CD8-positive, alpha-beta memory T cell (primary cell): ENCODE measurements at places on chromosomes 7 and 10.

DNA sequence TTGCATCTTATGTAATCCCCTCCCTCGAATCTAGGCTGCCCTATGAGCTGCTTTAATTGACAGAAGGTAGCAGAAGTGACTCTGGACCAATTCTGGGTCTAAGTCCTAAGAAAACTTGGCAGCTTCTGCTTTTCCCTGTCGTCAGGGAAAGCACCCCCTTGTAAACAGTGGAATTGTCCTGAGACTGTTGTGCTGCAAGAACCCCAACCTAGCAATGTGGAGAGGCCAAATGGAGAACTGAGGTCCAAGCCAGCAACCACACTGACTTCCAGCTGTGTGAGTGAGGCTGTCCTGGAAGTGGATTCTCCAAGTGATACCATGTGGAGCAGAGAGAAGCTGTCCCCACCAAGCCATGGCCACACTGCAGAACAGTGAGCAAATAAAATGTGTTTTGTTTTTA, 75.5 kb downstream of the ARHGAP22 start:
- DNase-seq: no peak
- H3K4me1 ChIP-seq: no peaks in the 10 kb centered on the region
- H3K4me3 ChIP-seq: no peak overlapping the region
- no peaks in the 10 kb centered on the region for H3K27me3 ChIP-seq
- H3K27ac ChIP-seq: no peak overlapping the region
- H3K36me3 ChIP-seq: no peaks in the 10 kb centered on the region

- no peaks in the 10 kb centered on the region for H3K4me1 ChIP-seq
- H3K4me3 ChIP-seq: no peak overlapping the region
- no peaks in the 10 kb centered on the region for H3K27me3 ChIP-seq
- H3K36me3 ChIP-seq: no peaks in the 10 kb centered on the region
- no peak for DNase-seq
These were observed 711.2 kb downstream of the GRID1 start for GRCh38 chr10:85655411-85655810.

DNA sequence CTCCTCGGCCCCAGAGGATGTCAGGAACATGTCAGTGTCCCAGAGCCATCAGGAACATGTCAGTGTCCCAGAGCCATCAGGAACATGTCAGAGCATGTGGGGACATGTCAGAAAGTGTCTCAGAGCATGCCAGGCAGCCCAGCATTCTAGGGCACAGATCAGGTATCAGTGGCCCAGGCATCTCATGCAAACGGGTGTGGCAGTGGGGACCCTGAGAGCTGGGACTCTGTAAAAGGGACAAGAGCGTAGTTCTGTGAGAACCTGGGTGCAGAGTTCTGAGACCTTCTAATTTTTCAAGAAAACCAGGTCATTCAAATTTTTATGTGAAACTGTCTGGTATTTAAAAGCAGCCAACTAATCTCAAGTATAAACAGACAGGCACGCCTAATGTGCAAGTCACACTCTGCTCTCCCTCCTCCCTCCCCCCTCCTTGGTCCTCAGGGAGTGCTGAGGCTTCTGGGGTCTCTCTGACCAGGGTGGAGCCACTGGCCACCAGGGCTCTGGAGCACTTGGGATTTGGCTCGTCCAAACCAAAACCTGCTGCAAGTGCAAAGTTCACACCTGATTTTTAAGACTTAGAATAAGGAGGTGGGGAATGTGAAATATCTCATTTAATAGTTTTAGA, 64.6 kb downstream of the ALOX5 start:
- no peaks in the 10 kb centered on the region for H3K27me3 ChIP-seq
- peaks cover 16% of the 10 kb centered on the region for H3K4me1 ChIP-seq
- no peak for DNase-seq
- no peak overlapping the region for H3K4me3 ChIP-seq
- H3K36me3 ChIP-seq: no peaks in the 10 kb centered on the region

DNA sequence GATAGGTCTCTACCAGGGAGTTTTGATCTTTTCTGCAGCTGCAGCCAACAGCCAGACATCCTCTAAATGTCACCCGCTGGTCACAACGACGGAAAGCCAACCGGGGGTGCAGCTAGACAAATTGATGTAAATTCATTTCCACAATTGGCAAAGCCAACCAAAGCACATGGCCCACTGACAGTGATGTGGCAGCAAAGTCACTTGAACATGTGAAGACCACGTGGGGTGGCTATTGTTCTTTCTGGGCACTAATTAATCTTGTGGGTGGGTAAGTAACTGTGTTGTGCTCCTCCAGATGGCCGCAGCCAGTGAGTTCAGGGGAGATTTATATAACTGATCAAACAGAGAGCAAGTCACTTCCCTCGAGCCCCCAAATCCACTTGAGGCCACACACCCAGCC, 354.1 kb downstream of the ANKRD30A start:
- no peaks in the 10 kb centered on the region for H3K27me3 ChIP-seq
- H3K27ac ChIP-seq: no peak overlapping the region
- no peak overlapping the region for H3K4me3 ChIP-seq

DNA sequence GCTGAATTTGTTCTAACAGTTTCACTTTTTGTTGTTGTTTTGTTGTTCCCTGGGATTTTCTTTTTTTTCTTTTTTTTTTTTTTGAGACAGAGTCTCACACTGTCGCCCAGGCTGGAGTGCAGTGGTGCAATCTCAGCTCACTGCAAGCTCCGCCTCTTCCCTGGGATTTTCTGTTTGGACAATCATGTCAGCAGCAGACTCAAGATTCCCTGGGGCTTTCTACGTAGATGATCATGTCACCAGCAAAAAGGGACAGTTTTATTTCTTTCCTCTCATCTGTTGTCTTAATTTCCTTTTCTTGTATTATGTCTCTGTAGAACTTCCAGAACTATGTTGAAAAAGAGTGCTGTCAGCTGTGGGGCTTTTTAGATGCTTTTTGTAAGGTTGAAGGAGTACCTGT, 241.4 kb downstream of the TNS3 start:
- no peak for DNase-seq
- H3K36me3 ChIP-seq: no peaks in the 10 kb centered on the region
- no peak overlapping the region for H3K4me3 ChIP-seq
- H3K4me1 ChIP-seq: no peaks in the 10 kb centered on the region

- no peaks in the 10 kb centered on the region for H3K27me3 ChIP-seq
- no peak for DNase-seq
- no peaks in the 10 kb centered on the region for H3K4me1 ChIP-seq
- no peak overlapping the region for H3K4me3 ChIP-seq
- no peak overlapping the region for H3K27ac ChIP-seq
- no peaks in the 10 kb centered on the region for H3K36me3 ChIP-seq
These were observed 80.7 kb downstream of the C7orf25 start for GRCh38 chr7:42831006-42831717.

DNA sequence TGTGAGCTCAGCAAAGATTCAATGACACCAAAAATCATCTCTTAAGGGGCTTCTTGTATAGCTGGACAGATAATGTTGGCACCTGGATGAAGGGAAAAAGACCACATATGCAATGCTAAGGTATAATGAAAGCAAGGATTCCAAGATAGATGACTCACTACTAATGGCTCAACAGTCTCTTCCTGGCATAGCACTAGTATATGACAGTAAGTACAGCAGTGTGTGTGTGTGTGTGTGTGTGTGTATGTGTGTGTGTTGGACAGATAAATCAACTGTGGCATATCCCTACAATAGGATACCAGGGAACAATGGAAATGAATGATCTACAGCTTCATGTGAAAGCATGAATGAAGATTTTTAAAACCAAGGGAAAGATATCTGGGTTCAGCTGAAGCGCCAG, 257.1 kb downstream of the SFMBT2 start:
- H3K36me3 ChIP-seq: no peaks in the 10 kb centered on the region
- no peak overlapping the region for H3K4me3 ChIP-seq
- no peaks in the 10 kb centered on the region for H3K27me3 ChIP-seq
- no peak for DNase-seq
- no peaks in the 10 kb centered on the region for H3K4me1 ChIP-seq
- H3K27ac ChIP-seq: no peak overlapping the region

DNA sequence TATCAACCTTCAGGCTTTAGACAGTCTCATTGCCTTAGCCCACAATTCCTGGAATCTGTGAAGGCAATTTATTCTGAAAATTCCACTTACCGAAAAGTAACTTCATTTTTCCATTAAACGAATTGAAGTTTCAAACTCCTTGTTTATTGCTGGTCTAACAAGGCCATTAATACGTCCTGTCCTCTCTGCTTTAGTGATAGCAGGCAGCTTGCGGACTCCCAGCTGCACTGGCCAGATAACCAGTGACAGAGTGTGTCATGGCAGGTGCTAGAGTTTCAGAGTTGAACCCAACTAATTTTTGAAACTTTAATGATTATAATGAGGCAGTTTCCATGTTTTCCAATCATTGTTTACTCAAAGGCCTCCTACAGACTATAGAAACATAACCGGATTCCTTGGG, 31.1 kb downstream of the LOXL4 start:
- H3K4me1 ChIP-seq: no peaks in the 10 kb centered on the region
- DNase-seq: no peak
- H3K4me3 ChIP-seq: no peak overlapping the region
- H3K27me3 ChIP-seq: no peaks in the 10 kb centered on the region

GRCh38 chr10:70744617-70745143, 40.5 kb downstream of the TBATA start:
- DNase-seq: no peak

- no peaks in the 10 kb centered on the region for H3K4me1 ChIP-seq
- no peak for DNase-seq
- H3K36me3 ChIP-seq: peaks cover under 1% of the 10 kb centered on the region
- H3K27me3 ChIP-seq: no peaks in the 10 kb centered on the region
These were observed 13.1 kb downstream of the LRRC4 start for GRCh38 chr7:128017862-128018845.

DNA sequence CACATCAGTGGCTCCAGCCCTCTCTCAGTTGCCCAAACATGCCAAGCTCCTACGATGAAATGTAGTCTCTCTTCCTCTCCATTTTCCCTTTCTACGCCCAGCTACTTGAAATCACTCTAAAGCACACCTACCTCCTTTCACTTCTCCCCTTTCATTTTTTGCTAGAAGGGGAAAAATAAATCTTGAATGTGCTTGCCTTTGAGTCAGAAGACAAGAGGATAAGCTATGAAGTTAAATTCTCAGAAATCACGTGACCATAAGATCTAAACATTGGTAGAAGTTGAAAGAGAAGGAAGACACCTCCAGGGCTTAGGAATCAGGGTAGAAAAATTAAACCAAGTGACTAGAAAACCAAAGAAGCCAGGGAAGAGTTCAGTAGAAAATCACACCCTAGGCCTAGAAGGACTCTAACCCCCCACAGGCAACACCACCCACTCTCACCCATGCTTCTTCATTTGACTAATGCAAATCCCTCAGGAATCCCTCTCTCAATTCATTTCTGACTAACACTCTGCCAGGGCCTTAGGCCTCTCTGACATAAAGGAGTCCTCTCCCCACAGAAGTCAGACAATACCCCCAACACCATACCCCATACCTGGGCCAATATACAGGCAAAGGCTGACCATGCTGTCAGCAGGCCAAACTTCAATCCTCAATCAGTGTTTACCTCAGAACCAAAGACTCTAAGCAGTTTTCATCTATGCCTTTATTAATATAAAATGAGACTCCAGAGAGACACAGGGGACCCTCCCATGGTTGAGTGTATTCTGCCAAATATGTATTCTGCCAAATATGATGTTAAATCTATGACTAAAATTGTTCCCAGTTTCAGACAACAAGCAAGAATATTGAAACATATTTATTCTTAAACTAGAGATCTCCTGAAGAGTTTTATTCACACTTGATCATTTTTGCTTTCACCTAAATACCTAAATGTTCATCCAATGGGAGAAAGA, 84.8 kb downstream of the ELMO1 start:
- peaks cover 58% of the 10 kb centered on the region for H3K4me1 ChIP-seq
- no peaks in the 10 kb centered on the region for H3K36me3 ChIP-seq
- no peak overlapping the region for H3K27ac ChIP-seq

GRCh38 chr10:19580691-19581090, 235.5 kb upstream of the PLXDC2 start:
- no peak overlapping the region for H3K27ac ChIP-seq
- no peak for DNase-seq
- no peaks in the 10 kb centered on the region for H3K27me3 ChIP-seq
- H3K4me1 ChIP-seq: no peaks in the 10 kb centered on the region
- H3K4me3 ChIP-seq: no peak overlapping the region

DNA sequence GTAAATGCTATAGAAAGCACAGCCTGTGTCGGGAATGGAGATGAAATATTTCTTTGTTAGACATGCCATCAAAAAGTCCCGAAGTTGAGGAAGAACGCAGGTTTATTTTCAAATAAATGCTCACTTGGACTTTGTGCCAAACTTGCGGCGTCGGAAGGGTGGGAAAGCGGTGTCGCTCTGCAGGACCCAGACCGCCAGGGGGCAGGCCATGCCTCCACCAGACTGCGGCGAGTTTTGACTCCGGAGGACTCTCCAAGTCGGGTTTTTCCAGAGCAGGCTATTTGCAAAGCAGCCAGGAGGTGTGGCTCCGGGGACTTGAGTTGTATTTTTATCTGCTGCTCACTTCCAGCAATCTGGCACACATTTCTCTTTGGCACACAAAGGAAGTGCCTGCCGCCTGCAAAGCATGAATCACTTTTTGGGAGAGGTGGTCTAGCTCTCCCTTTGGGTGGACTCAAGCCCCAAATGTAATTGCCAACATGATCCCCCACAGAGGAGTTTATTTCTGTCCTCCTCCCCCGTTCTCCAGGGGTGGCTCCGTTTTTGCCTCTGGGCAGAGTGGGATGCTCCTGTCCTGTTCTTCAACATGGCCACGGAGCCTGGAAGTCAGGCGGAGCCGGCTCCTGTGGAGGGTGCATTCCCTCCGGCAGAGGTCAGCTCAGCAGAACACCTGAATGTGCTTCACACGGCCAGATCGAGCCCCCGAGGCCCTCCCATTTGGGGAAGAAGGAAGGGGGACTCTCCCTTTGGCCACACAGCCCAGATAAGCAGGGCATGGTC, 82.3 kb upstream of the GPR26 start:
- H3K36me3 ChIP-seq: no peaks in the 10 kb centered on the region
- no peaks in the 10 kb centered on the region for H3K4me1 ChIP-seq
- peaks cover 7% of the 10 kb centered on the region for H3K27me3 ChIP-seq
- no peak for DNase-seq

GRCh38 chr7:47501406-47501805, 80.5 kb downstream of the TNS3 start:
- H3K27ac ChIP-seq: no peak overlapping the region
- no peaks in the 10 kb centered on the region for H3K4me1 ChIP-seq
- no peak overlapping the region for H3K4me3 ChIP-seq
- no peak for DNase-seq
- H3K36me3 ChIP-seq: no peaks in the 10 kb centered on the region

- no peaks in the 10 kb centered on the region for H3K27me3 ChIP-seq
- H3K27ac ChIP-seq: no peak overlapping the region
- no peak overlapping the region for H3K4me3 ChIP-seq
These were observed 144.3 kb downstream of the KIF20B start for GRCh38 chr10:89845541-89846280.

- H3K27ac ChIP-seq: no peak overlapping the region
- no peaks in the 10 kb centered on the region for H3K4me1 ChIP-seq
- no peaks in the 10 kb centered on the region for H3K36me3 ChIP-seq
- no peak overlapping the region for H3K4me3 ChIP-seq
These were observed 63.6 kb downstream of the ELAPOR2 start for GRCh38 chr7:86995814-86996213.
